Stimulated activated CD4-positive, alpha-beta T cell treated with anti-CD3 and anti-CD28 coated beads, Interleukin-15, amount 100 ng/mL, for 1 hour (primary cell): ENCODE measurements at places on chromosomes 7 and 10.

- DNase-seq = no peak
These were observed 99.5 kb upstream of the EEPD1 start for GRCh38 chr7:36053589-36053988.

DNA sequence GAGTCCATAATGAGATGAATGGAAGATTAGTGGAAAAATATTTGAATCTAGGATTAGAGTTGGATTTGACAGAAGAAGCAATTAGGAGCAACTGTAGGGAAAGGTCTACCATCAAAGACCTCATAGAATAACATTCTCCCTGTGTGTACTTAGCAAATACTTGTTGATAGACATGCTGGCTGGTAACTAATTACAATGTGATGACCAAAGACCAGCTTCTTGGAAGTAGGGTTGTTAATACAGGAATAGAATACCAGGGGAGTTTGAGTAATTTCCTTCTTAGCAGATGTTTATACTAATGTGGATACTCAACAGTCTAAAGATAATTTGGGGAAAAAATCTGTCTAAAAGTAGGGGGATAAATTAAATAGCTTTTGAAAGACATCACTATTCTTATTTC lies 357.5 kb upstream of the BMPER start:
- no peak for DNase-seq

DNA sequence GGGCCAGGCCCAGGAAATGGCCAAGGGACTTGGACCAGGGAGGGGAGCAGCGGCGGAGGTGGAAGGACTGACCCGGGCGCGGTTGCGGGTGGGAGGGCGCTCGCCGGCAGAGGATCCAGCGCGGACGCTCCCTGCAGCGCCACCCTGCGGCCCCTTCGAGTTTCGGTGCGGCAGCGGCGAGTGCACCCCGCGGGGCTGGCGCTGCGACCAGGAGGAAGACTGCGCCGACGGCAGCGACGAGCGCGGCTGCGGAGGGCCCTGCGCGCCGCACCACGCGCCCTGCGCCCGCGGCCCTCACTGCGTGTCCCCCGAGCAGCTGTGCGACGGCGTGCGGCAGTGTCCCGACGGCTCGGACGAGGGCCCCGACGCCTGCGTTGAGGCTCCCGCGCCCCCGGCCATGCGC lies 16.8 kb upstream of the ZNF467 start:
- peak; percentile 16 for DNase-seq

- DNase-seq = no peak
These were observed 739 bp downstream of the CASP7 start for GRCh38 chr10:113680190-113681111.

GRCh38 chr10:118569241-118569881 lies 26.1 kb downstream of the PRLHR start:
- DNase-seq = no peak

DNA sequence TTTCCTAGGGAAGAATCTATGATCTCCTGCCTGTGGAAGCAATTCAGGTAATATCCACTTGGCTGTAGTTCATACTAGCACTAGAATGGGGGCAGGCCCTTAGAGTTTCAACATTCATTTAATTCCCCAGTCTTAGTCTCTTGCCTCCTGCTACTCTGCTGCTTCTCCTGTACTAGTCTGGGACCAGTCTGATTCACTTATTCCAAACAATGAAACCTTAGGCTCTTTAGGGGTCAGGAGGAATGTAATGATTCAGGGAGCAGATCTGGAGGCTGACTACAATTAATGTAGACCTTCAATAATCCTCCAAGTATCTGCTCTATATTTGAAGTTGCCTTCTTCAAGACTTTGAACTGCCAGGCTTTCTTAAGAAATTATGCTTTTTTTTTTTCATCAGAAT lies 101.8 kb downstream of the GNAT3 start:
- DNase-seq = no peak

DNA sequence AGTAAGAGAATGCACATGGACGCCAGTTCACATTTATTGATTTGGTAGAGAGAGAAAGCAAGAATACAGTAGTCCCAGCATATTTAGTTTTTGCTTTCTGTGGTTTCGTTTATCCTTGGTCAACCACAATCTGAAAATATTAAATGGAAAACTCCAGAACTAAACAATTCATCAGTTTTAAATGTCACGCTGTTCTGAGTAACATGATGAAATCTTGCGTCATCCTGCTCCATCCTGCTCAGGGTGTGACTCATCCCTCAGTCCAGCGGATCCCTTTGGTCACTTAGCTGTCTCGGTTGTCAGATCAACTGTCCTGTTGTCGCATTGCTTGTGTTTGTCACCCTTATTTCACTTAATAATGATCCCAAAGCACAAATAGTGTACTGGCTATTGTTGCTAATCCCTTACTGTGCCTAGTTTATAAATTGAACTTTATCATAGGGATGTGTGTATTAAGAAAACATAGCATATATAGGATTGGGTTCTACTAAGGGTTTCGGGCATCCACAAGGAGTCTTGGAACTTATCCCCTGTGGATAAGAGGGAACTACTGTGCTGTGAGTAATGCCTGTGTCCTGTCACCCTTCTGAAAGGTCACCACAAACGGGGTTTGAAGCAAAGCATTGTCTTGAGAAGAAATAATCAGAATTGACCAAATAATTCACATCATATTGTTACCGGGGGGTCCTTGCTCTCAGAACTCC lies 73.6 kb downstream of the OTUD1 start:
- DNase-seq = no peak

- DNase-seq = no peak
These were observed 27.2 kb downstream of the GRID1 start for GRCh38 chr10:86339226-86339865.

- no peak for DNase-seq
These were observed 867.3 kb upstream of the AUTS2 start for GRCh38 chr7:68730964-68731363.

- no peak for DNase-seq
These were observed 124.7 kb downstream of the RGS10 start for GRCh38 chr10:119417852-119418251.

DNA sequence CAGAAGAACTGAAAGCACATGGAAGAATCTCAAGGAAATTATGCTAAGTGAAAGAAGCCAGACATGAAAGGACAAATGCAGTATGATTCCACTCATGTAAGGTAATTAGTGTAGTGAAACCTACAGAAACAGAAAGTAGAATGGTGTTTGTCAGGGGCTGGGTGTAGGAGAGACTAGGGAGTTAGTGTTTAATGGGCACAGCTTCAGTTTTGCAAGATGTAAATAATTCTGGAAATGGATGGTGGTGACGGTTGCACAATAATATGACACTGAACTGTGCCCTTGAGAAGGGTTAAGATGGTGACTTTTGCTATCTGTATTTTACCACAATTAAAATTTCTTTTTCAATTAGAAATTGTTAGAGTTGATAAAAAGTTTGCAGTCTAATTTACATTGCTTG lies 157.3 kb upstream of the ADCY1 start:
- no peak for DNase-seq

DNA sequence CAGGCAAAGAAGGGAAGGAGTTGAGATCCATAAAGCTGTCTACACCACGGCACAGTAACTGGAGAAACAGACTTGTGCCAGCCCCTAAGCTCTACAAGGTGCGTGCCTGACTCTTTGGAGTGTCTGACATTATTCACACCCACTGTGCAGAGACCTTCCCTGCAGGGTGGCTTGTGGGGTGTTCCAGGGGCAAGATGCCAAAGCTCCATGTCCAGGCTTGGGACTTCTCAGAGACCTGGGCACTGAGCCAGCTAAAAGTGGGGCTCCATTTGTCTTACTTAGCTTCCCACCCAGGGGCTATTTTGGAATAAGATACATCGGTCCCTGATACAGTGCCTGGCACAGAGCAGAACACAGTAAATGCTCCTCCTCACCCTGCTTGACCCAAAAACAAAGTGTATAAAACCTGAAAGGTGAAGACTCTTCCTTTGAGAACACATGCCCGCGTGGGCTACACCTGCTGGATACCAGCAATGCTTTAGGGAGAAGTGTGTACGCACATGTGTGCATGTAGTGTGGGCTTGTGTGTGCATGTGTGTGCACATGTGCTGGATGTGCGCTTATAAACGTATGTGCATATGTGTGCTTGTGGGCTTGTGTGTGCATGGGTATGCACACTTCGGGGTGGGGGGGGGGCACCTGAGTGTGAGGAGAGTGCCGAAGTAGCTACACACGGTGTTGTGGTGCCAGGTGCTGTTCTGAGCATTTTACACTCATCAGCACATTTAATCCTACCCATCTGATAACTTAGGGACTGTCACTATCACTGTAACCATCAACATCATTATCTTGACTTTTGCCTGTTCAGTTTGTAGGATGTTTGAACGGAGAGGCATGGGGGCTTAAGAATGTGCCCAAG lies 143.0 kb downstream of the ARHGAP22 start:
- DNase-seq = no peak

GRCh38 chr7:30479202-30480120 lies 877 bp upstream of the NOD1 start:
- DNase-seq = no peak

GRCh38 chr10:18216482-18216881 lies 76.3 kb downstream of the CACNB2 start:
- no peak for DNase-seq

GRCh38 chr10:77626266-77626935 lies 11.2 kb downstream of the KCNMA1 start:
- no peak for DNase-seq

DNA sequence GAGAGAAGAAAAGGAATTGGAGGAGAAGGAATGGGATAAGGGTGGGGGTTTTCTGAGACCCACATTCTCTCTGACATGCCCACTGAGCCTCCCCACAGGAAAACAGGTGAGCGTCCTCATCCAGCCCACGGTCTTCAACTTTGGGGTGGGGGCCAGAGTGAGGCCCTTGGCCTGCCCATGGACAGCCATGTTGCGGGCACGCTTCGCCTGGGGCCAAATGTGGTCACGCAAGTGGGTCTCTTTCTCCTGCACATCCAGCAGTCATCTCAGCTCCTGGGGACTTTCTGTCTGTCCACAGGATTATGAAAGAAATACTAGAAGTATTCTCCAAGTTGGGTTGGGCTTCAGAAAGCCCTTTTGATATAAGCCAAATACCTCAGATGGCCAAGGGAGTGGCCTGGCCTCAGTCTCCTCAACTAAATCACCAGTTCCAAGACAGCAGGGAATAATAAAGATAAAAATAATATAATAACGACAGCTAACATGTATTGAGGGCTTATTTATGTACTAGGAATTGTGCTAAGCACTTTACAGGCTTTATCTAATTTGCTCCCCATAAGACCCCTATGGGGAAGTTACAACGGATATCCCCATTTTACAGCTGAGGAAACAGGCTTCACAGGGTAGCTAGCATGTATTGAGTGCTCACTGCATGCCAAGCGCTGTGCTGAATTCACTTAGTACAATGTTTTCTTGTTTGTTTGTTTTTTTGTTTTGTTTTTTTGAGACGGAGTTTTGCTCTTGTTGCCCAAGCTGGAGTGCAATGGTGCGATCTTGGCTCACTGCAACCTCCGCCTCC lies 57.2 kb upstream of the LBX1 start:
- no peak for DNase-seq

DNA sequence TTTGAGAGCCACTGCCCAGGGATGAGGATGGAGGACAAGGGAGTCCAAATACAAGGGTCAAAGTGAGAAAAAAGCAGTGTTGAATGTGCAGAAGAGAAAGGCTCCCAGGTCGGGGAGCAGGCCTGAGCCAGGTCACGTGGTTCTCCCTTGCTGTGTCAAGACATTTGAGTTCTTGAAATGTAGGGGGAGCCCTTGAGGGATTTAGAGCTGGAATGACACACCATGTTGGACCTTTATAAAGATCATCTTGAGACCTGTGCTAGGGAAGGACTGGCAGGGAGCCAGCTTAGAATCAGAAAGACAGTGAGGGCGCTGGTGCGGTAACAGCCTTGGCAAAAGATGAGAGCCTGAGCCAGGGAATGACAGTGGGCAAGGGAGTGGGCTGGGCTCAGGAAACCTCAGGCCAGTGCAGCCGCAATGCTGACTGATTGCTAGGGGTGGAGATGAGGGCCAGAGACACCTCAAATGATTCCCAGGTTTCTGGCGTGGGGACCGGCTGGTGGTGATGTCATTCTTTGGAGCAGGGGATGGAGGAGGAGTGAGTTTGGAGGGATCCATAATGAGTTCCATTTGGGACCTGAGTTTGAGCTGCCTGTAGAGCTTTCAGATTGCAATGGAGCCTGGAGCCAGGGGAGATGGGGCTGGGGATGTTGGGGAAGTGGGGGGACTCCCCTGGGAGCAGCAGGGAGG lies 120.1 kb downstream of the PTPN20 start:
- no peak for DNase-seq

DNA sequence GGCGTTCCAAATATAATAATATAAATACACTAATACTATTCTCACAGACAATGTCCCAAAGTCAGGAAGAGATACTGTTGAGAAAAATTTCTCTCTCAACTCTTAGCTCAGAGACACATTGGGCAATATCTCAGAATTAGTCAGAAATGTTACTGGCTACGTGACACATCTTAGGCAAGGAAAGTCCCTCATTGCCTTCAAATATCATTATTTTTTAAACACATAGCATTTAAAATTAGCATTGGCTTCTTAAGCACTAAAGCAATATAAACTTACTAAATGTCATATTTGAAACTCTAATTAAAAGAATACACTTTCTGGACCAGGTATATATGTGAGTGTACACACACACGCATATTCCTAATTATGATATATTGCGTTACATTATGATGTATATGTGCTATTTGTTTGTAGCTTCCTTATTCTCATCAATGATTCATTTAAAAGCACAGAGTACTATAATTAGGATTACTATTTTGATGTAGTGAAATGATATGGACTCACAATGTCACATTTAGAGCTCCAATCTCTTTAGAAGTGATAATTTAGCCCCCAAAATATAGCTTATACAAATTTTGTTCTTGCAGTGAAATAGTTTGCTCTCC lies 255.8 kb downstream of the TWIST1 start:
- no peak for DNase-seq
